ENCODE measurements at places on chromosomes 2 and 18.

- DNase-seq, result no peak
Observed at GRCh38 chr2:33516456-33516995, 40.1 kb downstream of the RASGRP3 start.

GRCh38 chr18:75472396-75472795 lies 44.9 kb upstream of the SMIM21 start:
- DNase-seq, result no peak

- no peak for DNase-seq
Observed at GRCh38 chr2:128252501-128252900, 66.2 kb downstream of the HS6ST1 start.

DNA sequence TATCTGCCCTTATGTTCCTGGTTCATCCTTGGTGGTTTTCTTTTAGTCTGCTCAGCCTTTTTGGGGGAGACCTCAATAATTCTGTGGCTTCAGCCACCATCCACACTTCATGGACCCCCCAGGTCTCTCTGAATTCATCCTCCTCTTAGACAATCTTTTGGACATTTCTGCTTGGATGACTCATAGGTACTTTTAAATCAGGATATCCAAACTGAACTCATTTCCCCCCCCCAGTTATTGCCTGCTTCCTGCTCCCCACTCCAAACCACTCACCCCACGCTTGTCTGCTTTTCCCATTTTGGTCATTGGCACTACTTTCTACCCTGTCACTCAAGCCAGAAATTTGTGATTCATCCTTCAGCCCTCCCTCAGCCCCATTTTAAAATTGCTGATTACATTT lies 78.5 kb downstream of the TANC1 start:
- DNase-seq, result no peak

DNA sequence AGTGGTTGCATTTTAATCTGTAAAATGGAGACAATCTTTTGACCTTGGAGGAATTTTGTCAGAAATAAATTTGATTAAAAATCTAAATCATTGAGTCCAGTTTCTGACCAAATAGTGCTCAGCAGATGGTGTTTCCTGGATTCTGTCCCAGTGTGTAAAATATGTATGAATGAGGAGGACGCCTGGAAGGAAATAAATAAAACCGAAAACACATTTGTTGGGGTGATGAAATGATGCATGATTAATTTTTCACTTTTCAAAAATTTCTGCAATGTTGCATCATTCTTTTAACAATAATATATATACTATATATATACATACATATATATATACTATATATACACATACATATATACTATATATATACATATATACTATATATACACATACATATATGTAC lies 261.1 kb upstream of the TRIB2 start:
- no peak for DNase-seq

DNA sequence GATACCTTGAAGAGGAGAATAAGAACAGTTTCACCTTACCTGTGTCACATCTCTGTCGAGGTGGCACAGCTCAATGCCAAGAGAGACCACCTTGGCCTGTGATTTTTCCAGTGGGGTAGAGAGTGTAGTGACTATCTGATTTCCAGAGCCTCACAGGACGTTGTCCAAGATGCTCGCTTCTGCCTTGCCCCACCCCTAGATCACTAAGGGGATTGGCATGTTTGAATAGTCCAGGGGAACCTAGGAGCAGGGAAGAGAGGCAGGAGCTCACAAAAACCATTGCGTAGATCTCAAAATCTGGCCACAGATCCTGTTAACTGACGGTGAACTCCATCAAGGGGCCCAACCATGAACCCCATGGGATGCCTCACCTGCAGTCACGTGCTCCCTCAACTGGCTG lies 24.2 kb downstream of the TMEM178A start:
- DNase-seq, result no peak

DNA sequence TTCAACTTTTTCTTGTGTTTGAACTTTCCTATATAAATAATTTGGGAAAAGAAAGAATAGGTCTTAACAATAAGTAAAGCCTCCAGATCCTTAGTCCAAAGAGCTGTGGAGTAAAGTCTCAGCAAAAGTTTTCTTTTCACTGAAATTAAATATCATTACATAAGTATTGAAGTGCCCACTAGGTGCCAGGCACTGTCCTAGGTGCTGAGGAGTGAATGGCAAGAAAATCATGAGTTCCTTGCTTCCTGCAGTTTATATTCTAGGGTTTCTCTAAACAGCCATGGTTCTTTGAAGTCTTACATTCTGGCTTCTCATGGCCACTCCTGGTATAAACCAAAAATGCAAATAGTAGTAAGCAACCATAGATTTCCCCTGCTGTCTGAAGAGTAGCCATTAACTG lies 59.7 kb downstream of the SPP2 start:
- DNase-seq, result no peak

GRCh38 chr18:59085797-59086196 lies 53.9 kb upstream of the SEC11C start:
- no peak for DNase-seq

- DNase-seq, result no peak
Observed at GRCh38 chr2:96596596-96596995, 41.5 kb downstream of the KANSL3 start.

GRCh38 chr18:64438178-64438577 lies 289.3 kb upstream of the LINC00305 start:
- no peak for DNase-seq

DNA sequence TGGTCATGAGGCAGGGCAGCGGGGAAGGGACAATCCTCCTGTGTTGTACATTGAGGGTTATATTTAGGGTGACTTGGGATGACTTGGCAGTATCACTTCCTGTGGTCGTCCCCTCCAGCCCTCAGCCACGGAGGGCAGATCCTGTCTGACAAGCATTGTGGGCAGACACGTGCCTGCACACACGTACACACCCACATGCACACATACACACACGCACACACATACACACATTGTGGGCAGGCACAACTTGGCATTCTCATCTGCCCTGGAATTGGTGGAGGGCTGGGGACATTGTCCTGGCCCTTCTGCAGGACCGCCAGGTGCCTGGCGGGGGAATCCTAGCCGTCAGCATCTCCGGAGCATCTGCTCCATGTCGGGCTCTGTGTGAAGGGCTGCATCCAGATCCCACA lies 47.6 kb downstream of the ODC1 start:
- no peak for DNase-seq

- no peak for DNase-seq
Observed at GRCh38 chr2:169729274-169729605, 4.4 kb upstream of the KLHL23 start.

GRCh38 chr2:69604836-69605235 lies 38.7 kb downstream of the AAK1 start:
- DNase-seq, result no peak

DNA sequence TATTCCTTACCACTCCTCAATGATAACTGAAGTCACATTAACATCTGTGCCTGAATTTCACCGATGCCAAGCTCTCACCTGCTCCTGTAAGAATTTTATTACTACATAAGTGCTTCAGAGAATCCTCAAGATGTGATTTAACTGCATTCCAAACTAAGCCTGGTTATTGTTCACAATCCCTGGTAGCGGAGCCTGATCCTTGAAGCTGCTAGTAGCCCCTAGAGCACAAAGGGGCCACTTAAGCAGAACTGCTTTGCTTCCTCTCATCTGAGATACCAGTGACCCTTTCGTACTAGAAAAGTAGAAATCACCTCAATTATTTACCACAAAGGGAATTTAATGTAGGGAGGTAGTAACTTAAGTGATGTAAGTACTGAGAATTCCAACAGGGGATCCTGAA lies 529.6 kb downstream of the CPS1 start:
- no peak for DNase-seq

DNA sequence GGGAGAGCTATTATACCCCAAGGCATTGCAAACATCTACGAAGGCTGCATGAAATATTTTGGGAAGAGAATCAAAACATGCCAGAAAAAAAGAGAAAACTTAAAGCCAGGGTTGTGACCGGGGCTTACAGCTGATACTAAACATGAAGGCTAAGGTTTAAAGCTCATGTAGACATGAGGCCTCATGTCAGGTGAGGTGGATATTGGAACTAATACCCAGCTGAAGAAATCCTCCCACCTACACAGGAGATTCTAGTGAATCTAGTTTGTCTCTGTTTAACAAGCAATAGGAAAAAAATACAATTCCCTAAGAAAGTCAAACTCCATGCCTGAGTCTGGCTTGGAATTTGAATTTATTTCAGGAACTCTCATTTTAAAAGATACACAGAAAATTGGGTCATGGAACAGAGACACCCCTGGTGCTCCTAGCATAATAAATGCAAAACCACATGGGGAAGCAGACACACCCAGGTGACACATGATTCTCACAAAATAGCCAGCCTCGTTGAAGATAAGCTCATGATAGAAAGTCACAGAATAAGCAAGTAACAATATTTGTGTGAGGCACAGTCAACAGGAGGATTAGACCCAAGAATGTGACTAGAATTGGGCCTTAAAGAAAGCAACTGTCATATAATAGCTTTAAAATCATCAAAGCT lies 42.2 kb downstream of the UPP2 start:
- no peak for DNase-seq

GRCh38 chr2:126836761-126837679 lies 61.7 kb upstream of the TEX51 start:
- no peak for DNase-seq

DNA sequence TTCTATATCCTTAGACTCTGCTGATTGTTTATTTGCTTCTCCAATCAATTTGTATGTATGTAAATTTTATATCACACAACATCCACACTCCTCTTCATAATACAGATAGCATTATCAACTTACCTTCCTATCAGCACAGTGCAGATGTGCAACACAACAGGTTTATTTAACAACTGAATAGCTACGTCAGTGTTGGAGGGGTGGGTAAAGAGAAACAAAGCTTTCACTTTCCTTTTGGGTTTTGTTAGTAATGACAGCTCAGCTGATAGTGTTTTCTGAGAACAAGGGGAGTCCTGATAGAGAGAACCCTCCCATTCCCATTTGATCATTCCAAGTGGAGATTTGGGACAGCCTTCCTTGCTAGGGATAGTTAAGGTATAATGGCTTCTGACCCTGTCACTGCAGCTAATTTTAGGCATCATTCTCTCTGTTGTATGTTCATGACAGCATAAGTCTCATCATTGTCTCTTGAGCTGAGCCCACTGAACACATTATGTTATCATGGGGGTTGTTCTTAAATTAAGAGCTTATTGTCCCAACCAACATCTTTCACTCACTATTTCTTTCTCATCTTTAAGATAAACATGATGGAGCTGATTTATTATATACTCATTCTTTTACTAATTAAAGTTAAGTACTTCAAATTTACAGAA lies 227.7 kb downstream of the GPD2 start:
- no peak for DNase-seq

- no peak for DNase-seq
Observed at GRCh38 chr2:32502941-32503340, 124.9 kb upstream of the TTC27 start.

DNA sequence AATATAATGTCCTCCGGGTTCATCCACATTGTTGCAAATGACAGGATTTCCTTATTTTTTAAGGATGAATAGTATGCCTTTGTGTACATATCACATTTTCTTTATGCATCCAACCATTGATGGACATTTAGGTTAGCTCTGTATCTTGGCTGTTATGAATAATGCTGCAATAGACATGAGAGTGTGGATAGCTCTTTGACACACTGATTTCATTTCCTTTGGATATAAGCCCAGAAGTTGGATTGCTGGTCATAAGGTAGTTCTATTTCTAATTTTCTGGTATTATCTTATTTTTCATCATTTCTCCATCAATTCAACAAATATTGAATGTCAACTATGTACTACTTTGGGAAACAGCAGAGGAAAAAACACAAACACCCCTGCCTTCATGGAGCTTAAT lies 423.3 kb downstream of the MTX2 start:
- no peak for DNase-seq

- DNase-seq, result no peak
Observed at GRCh38 chr2:48272199-48272598, 257.8 kb upstream of the STON1 start.

- no peak for DNase-seq
Observed at GRCh38 chr2:109558076-109558882, 55.5 kb downstream of the SEPTIN10 start.

GRCh38 chr18:46641917-46642316 lies 15.1 kb downstream of the LOXHD1 start:
- no peak for DNase-seq

DNA sequence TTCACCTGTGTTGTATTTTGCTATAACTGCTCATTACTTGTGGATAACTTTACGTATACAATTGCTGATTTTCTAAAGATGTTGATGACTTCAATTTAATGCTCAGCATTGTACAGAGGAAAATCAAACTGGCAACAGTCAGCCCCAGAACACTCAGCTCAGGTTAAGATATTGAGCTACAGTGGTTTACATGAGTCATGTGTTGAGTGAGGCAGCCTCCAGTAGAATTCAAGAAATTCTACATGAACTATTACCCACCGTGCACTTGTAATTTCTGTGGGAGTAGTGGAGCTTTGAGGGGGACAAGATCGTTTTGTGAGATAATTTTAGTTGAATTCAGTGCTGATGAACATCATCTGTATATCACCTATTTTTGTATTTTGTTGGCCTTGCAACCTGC lies 292.3 kb downstream of the ALPK2 start:
- no peak for DNase-seq

DNA sequence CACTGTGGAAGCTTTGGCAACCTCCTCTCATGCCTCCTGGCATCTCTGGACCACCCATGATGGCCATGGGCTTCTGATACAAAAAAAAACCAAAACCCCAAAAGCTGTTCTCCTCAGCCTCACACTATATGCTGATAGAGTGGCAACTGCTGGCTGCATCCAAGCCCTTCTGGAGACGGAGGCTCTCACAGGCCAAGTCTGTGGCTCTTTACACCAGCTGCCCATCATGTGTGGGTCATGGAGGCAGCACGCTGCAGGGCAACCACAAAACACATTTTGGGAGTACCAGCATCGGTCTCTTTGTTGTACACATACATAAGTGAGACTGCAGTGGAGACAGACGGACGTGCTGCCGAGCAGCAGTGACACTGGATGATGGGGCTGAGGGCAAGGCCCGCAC lies 45.3 kb downstream of the SP110 start:
- no peak for DNase-seq

- no peak for DNase-seq
Observed at GRCh38 chr2:101375653-101376052, 11.7 kb downstream of the CREG2 start.

DNA sequence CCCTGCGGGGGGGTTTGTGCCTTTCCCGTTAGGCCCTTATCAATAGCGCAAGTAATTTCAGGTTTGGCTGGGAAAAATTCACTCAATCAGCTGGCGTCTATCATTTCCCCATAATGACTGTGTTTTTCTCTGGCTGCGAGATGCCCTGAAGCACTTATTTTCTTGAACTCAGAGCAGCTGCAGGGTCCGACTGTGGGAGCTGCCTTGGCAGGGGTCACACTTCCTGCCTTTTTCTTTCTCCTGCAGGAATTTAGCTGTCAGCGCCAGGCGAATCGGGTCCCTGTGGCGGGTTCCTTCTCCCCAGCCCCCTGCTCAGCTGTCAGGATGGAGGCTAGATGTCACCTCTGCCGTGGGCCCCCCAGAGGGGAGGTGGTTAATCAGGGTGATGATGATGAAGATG lies 81.3 kb upstream of the HPCAL1 start:
- DNase-seq, result no peak

- no peak for DNase-seq
Observed at GRCh38 chr2:51105811-51106210, 73.9 kb upstream of the NRXN1 start.
